ENCODE measurements at places on chromosomes 2 and 18.

DNA sequence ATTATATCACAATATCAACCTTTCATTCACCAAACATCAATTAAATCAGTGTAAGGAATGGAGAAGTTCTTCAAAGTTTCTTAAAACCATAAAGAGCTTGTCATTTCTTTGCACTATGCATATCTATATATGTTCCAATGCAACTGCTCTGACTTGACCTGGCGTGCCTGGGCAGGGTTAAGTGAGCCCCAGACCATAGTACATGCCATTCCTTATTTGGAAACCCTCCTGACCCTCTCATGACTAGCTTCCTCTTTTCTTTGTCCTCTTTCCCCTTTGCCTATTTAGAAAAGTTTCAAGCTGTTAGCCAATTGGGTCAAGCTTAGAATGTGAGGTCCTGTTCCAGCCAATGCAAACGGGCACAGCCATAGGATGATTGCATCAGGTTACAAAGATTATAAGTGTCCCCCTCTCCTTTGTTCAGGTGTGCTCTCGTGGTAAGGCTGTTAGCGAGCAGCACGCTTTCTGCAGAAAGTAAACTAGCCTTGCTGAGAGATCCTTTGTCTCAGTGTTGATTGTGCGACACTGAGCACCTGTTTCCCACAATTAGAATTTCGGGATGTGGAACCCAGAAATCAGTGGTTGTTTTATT lies 78.2 kb upstream of the UXS1 start:
- DNase-seq = no peak

GRCh38 chr2:86747711-86748639 lies 27.9 kb downstream of the RMND5A start:
- DNase-seq = no peak

GRCh38 chr2:45964223-45964841 lies 312.9 kb downstream of the PRKCE start:
- peak; percentile 66 for DNase-seq

DNA sequence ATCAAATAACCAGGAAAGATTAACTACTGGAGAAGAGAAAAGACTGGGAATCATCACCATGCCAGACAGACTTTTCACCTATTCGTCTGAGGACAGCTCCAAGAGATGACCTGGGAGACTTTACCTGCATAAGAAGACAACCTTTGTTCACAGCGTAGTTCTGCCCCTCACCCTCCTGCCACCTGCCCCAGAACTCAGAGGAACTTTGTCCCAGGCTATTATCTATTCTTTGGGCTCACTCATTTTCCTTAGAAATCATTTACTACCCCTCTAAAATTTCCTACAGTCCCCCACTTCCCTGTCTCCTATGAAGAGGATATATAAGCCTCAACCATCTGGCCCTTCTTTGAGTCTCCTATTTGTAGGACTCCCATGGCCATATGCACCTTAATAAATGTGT lies 19.3 kb upstream of the COPS8 start:
- no peak for DNase-seq

DNA sequence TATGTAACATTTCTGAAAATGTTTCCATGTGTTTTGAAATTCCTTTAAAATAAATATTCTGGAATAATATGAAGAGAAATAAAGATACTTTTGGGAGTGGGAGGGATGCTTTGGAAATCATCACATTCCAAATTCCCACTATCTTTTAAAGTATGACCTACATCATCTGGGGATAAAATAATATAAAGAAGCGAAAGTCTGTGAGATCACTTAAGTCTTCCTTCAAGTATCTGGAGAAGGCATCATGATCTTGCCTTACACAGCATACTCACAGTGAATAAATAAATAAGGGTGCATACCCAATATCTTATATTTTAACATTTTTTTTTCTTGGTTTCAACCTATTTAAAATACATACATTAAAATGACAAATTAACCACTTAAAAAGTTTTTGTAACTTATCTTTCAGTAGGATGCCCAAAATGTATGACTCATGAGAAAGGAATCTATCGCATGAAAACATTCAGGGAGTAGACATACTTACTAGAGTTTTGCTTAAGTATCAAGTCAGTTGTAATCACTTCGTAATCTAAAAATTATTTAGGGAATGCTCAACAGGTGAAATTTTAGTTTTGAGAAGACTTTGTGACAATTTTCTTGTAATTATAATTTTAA lies 248.3 kb upstream of the COL3A1 start:
- DNase-seq = no peak

DNA sequence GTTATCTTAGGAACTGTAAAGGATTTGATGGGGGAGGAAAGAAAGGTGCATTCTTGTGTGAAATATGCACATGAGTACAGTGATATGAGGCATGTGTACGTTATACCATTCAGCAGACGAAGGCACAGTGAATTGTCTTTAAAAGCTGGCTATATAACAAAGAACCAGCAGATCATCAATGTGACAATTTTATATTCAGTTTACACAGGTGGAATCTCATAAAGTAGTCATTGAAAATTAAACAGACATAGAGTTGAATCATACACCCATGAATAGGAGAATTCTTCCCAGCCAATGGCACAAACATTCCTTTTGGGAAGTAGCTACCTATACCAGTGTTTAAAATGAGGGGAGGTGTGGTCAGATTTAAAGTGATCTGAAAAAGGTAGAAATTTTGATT lies 470.3 kb downstream of the DSC3 start:
- DNase-seq = no peak

- no peak for DNase-seq
Measured at GRCh38 chr18:2256577-2256976, 314.7 kb downstream of the METTL4 start.

DNA sequence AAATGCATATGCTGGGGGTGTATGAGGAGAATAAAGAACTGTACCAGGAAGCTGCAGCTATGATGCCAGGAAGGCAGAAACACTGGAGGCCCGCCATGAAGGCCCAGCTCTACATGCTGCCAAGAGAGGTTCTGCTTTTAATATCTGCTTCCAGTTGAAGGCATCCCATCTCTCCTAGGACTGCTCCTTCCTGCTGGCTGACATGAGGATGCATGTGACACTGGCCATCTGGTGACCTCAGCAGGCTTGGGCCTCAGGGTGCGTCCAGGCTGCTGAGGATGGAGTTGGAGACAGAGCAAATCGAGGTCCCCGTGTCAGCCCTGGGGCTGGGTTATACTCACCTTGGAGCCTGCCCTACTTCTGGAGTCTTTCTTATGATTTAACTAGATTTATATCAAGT lies 49.0 kb downstream of the PSMG2 start:
- DNase-seq = no peak

- DNase-seq = no peak
Measured at GRCh38 chr18:5393779-5394178, 98.3 kb upstream of the ZBTB14 start.

DNA sequence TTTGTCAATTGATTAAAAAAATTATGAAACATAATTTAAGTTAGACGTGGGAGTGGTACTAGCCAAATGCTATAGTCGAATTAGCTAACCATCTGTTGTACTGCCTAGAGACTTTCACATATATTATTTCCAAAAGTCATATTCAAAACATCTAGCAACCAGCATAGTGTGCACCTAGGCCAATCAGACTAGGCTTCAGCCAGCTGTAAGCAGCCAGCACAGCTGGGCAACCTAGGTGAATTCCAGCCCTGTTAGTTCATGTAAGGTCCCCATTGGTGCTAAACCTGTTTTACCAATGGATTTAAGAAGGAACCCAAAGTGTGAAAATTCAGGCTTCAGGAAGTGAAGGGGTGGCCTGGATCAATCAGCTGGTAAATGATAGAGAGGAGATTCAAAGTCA lies 144.3 kb downstream of the BCL2 start:
- no peak for DNase-seq

DNA sequence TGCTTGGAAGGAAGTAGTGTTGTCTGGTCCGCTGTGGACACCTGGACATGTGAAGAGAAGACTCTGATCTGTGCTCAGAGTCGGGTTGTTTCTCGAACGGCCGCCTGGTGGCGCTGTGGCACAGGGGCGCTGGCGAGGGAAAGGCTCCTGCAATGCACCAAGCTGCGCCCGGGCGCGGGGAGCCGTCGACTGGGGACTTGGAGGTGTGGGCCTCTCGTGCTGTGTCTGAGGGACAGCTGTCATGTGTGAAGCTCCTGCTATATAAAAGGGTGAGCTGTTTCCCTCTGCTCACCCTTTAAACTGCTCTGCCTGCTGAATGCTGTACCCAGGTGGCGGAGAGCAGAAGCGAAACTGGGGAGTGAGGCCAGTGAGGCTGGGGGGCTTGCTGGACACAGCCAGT lies 44.0 kb downstream of the GNAL start:
- no peak for DNase-seq

GRCh38 chr2:144927429-144927828 lies 407.5 kb upstream of the ZEB2 start:
- DNase-seq = no peak

DNA sequence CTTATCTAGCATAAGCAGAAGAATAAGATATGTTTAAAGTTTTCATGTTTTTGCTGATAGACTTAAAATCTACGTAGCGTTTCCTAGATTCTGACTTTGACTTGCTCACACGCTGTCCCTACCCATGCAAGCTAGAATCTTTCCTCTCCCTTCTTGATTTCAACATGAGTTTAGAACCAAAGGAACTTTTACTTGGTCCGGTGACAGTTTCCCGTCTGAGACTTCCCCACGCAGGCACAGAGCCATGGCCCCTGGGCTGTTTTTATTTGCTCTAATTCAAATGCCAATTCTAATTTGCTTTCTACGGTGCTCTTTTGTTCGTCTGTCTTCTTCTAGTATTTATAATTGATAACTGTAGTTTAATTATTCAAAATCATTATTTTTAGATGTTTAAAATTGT lies 467.7 kb downstream of the PARD3B start:
- no peak for DNase-seq

Data from cerebellar nuclear complex (tissue), 1 donor.